NCI-H2081 treated with DMSO at 0.1 percent for 48 hours (cell line): ENCODE measurements at places on chromosomes 5 and 9.

- DNase-seq, result no peak
These were observed 224.1 kb upstream of the TYRP1 start for GRCh38 chr9:12469084-12469483.

- no peak for DNase-seq
These were observed 18.6 kb upstream of the PSAT1 start for GRCh38 chr9:78278177-78278777.

GRCh38 chr5:32928761-32929160, 217.6 kb downstream of the NPR3 start:
- no peak for DNase-seq

DNA sequence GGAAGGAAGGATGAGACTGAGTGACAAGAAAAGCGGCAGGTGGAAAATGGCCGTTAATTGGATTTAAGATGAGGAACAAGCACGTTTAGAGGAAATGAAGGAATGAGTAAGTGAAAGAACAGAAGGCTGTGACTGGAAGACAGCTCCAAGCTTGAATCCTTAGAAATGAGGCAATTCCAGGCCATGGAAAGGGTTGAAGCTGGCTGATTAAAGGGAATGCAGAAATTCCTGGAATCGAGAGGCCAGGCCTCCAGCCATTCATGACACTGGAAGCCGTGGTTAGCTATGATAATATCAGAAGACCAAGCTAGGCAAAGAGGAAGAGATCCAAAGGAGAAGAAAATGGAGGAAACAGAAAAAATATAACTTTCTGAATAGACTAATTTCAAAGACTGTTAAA, 84.2 kb downstream of the ARL15 start:
- DNase-seq, result no peak

- DNase-seq, result no peak
These were observed 121.9 kb upstream of the CXCL14 start for GRCh38 chr5:135700731-135701130.

DNA sequence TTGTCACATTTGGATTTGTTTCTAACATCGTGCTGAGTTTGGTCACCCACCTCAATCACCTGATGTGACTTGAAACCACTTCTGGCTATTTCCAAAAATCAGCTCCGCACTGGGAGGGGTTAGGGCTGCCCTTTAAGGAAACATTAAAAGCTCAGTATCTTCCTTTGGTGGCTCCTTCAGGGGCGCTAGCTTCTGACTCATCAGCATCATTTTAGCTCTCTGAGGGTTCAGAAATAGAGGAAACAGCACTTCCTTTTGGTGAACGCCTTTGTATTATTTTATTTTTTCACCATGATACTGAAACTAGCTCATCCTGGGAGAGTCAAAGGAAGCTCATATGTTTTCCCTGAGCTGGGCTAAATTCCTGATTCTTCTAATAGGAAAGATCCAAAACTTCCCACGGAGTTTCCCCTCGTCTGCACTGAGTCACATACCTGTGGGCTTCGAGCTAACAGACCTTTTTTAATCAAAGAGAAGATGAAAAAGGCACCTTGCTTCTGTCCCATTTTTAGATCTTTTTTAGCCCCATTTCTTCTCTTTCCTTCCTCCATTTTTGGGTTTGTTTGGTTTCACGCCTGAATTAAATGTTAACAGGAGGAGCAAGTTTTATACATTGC, 48.2 kb downstream of the ROPN1L start:
- DNase-seq, result no peak

- no peak for DNase-seq
These were observed 517.7 kb upstream of the WWC1 start for GRCh38 chr5:167773668-167774301.

- DNase-seq, result no peak
These were observed 7.0 kb downstream of the DOLK start for GRCh38 chr9:128940271-128940921.

DNA sequence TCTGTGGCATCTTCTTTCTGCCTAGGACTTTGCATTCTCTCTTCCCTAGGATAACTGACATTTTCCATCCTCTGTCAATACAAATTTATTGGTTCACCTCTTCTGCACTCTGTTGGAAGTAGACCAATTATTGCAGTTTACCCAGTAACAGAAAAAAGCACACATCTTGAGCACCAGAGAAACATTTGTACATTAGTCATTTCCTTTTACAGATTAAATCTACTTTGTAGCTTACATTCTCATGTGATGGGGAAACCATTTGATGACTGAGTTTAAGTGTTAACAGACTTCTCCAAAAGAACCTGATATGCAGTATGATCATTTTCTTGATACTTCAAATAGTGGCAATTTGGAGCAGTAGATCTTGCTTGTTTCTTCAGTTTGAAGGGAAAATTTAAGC, 1098.8 kb downstream of the DTWD2 start:
- DNase-seq, result no peak

GRCh38 chr9:126631254-126631653, 17.5 kb downstream of the LMX1B start:
- DNase-seq, result no peak

- no peak for DNase-seq
These were observed 55.2 kb downstream of the GLDC start for GRCh38 chr9:6590334-6590733.

DNA sequence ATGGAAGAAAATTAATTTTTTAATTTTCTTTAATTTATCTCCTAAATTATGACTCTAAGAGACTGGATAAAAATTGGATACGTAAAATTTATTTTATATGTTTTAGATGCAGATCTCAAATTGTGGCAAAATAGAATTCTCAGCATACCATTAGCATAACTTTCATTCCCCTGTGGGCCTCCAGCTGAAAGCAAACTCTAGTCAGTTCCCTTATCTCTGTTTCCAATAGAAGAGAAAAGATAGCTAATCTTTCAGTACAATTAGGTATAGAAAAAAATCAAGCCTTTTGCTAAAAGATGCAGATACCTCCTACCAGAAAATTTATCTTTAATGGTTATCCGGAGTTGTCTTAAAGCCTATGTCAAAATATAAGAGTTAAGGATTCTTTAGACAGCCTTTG, 1530.6 kb downstream of the EFNA5 start:
- no peak for DNase-seq

- no peak for DNase-seq
These were observed 543.1 kb downstream of the ZNF608 start for GRCh38 chr5:124203303-124203702.

DNA sequence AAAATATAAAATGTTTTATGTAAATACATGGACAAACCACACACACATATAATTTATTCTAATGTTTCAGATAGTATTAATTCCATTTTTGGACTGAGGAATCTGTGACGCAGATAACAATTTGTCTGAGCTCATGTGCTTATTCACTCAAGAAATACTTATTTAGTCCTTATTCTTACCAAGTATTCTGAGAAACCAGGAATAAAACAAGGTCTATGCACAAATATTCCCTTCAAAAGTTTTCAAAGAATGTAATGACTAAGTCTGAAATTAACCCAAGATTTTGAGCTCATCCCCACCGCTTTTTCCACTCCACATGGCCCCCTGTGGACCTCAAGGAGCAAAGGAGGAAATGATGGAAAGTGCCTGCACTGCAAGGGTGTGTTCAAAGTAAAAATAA, 1022.3 kb downstream of the EFNA5 start:
- DNase-seq, result no peak

DNA sequence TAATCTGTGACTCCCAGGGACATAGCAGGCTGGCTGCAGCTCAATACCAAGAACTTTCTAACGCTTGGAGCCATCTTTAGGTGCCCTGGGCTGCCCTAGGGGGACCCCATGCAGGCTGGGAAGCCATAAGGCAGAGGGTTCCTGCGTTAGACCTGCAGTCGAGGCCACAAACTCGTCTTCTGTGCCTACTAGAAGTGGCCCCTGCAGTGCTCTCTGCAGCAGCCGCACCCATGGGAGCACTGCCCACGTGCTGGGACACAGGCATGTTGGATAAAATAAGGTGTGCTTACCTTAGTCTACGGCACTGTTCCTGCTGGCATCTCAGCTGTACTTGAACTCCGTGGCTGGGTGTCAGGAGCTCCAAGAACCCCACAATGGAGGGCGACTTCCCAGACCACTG, 9.4 kb downstream of the TOR1B start:
- DNase-seq, result no peak

DNA sequence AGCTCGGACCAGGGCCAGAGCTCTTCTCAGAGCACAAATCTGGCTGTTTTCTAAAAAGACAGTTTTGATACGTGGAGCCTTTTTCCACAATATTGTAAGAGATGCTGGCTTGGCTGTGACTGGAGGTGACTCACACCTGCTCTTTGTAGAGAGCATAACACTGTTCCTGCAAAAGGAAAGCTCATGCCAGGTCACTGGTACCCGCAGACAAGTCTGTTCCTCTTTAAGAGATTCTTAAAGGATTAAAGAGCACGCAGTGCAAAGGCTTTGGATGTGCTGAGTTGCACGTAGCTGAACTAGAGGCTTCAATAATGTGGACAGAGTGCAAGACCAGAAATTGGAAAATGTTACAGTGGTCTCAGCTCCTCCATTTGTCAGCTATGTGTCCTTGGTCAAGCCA, 19.0 kb downstream of the ACTL7B start:
- no peak for DNase-seq

DNA sequence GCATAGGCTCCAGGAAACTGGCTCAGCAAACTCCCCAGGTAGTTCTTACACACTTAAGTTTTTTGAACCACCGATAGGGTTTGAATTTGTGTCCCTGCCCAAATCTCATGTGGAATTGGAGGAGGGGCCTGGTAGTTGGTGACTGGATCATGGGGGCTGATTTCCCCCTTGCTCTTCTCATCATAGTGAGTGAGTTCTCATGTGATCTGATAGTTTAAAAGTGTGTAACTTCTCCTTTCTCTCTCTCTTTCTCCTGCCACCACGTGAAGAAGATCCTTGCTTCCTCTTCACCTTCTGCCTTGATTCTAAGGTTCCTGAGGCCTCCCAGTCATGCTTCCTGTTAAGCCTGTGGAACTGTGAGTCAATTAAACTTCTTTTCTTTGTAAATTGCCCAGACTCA, 22.4 kb upstream of the HACD4 start:
- no peak for DNase-seq

DNA sequence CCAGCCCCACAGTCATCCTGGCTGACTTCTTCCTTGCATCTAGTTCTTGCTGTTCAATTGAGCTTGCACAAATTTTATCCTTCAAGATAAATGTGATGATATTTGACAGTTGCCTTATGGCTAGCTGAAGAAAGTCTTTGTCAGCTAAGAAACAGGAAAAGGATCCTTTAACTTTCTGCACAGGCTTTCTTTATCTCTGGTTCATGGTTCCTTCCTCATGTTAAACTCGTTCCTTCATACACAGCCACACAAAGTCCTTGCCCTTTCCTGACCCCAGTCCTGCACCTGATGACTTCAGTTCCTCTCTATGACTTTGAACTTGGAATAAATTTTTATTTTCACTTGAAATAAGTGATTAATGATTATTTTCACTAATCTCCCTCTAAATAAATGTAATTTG, 132.5 kb upstream of the PRSS3 start:
- no peak for DNase-seq

DNA sequence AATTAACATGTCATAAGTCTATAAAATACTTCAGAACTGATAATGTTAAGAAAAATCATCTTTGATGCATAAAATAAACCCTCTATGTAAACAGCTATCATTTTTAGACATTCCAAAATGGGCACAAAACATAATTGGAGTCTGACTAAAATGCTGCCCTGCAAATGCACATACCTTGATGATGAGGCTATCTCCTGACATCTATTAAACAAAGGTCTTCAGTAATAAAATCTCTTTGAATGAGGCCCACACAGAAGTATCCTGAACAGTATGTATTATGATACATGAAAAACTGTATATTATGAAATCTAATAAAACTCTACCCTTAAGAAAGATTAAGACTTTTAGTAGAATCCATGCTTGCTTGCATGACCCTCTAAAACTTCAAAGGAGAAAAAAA, 66.1 kb downstream of the FBXL17 start:
- DNase-seq, result no peak

GRCh38 chr5:134079748-134080581, 34.5 kb upstream of the TCF7 start:
- DNase-seq, result no peak

DNA sequence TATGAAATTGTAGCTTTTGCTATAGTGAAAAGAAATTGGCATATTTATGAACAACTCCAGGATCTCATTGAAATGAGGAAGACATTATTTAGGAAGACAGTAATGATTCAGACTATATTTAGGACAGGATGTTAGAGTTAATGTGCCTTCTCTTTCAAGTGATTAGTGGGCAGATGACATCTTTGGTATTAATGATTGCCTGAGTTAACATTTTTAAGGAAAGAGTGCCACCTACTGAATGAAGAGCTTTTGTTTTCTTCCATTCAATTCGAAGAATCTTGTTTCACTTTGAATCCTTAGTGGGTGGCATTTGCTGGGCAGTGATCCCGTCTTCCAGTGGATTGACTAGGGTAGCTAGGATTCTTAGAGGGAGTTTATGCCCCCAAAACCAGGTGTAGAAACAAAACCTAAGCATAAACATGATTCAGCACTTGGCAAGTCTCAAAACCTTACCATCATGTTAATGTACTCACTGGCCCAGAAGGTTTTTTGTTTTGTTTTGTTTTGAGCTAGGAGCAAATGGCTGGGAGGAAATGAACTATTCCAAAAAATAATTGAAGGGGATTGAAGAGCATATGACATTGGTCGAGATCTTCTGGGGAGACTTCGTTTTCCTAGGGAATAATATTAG, 23.2 kb downstream of the MAP3K1 start:
- peak; percentile 55 for DNase-seq

GRCh38 chr9:21154018-21154608, 12.3 kb downstream of the IFNA21 start:
- peak; percentile 10 for DNase-seq

DNA sequence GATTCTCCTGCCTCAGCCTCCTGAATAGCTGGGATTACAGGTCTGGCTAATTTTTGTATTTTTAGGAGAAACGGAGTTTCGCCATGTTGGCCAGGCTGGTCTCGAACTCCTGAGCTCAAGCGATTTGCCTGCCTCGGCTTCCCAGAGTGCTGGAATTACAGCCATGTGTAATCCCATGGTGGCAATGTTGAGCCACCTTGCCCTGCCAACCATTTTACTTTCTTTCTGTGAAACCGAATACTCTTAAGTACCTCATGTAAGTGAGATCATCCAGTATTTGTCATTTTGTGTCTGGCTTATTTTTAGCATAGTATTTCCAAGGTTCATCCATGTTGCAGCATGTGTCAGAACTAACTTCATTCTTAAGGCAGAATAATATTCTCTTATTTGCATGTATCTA, 8.2 kb downstream of the PRRC2B start:
- DNase-seq, result no peak

GRCh38 chr5:160555971-160556631, 134.4 kb downstream of the PTTG1 start:
- no peak for DNase-seq

DNA sequence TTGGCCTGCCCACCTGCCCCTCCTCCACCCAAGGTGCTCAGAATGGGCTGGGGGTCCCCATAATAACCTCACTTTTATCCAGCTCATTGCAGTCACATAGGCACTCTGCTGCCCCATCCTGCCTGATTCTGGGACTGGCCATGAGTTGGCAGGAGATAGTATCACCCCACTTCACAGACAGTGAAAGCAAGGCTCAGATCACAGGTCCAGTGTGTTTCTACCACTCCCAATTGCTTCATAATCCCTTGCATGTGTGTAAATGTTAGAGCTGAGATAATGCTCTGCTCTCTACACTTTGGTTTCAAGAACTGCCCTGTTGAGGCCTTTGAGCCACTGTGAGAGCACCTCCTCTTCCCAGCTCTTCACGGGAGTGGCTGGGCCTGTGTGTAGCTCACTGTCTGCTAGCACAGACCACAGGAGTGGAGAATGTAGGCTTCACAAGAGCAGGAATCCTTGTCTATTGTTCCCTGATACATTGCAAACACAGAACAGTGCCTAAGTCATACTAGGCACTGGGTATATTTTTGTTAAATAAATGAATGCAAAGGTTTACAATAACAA, 8.4 kb downstream of the PCYOX1L start:
- DNase-seq, result no peak

GRCh38 chr5:59066367-59067163, 483.7 kb downstream of the RAB3C start:
- no peak for DNase-seq
